ENCODE measurements at places on chromosomes 6 and 20. TPM values are rescaled to one million over a fixed set of nuclear protein-coding genes. Genes with fewer than 3 reads are reported as not detected.

SAYSD1 gene
- 10.1 TPM for total RNA-seq

SLC23A2 gene
- 16.3 TPM for total RNA-seq

TMC2 gene
- total RNA-seq: not detected

TINAG gene
- total RNA-seq: not detected

- peak overlapping the region; percentile 23 for H3K27ac ChIP-seq
- H3K27me3 ChIP-seq: no peaks in the 10 kb centered on the region
- H3K36me3 ChIP-seq: no peaks in the 10 kb centered on the region
- DNase-seq: peak; percentile 66
Measured at GRCh38 chr20:45041464-45042337, 59.2 kb downstream of the KCNS1 start.

- no peak overlapping the region for H3K27ac ChIP-seq
- no peaks in the 10 kb centered on the region for H3K36me3 ChIP-seq
- H3K27me3 ChIP-seq: no peaks in the 10 kb centered on the region
- DNase-seq: no peak
Measured at GRCh38 chr6:148934539-148934938, 187.7 kb downstream of the UST start.

CTNNBL1 gene
- total RNA-seq: 55.4 TPM
